Breast epithelium (tissue), 4 donors: ENCODE measurements at places on chromosomes 2 and 18. TPM values are rescaled to one million over a fixed set of nuclear protein-coding genes. Genes with fewer than 3 reads are reported as not detected.

Gene ACMSD
- 0.59 TPM for total RNA-seq

Gene IL1R2
- 9.8 TPM for total RNA-seq

Gene ZNF385B
- 8.8 TPM for total RNA-seq

Gene ANKRD23
- 3.5 TPM for total RNA-seq

Gene TCF23
- total RNA-seq: not detected

Gene GPBAR1
- total RNA-seq: 8.5 TPM

Gene RAX
- not detected for total RNA-seq

Gene NDUFS1
- 78.4 TPM for total RNA-seq

Gene IL1B
- total RNA-seq: not detected

Gene GTF2A1L
- total RNA-seq: 2.9 TPM

Gene ALKAL2
- total RNA-seq: 10.1 TPM

Gene C2orf66
- 1.2 TPM for total RNA-seq

Gene GATA6
- 11.0 TPM for total RNA-seq

Gene CNGA3
- total RNA-seq: 0.15 TPM

Gene INHA
- 0.64 TPM for total RNA-seq

Gene CD8B2
- total RNA-seq: 0.29 TPM

Gene DSG1
- total RNA-seq: not detected

Gene ALK
- total RNA-seq: 5.6 TPM

Gene CYP27C1
- 0.29 TPM for total RNA-seq

Gene CYP26B1
- 3.8 TPM for total RNA-seq

Gene LIMS2
- total RNA-seq: 27.9 TPM

Gene IFIH1
- 13.1 TPM for total RNA-seq

Gene ALLC
- total RNA-seq: 0.16 TPM

Gene INPP4A
- 35.4 TPM for total RNA-seq

Gene PAX8
- 1.0 TPM for total RNA-seq

Gene ANKRD30BL
- 1.5 TPM for total RNA-seq
